ENCODE measurements at places on chromosomes 16 and 17.

DNA sequence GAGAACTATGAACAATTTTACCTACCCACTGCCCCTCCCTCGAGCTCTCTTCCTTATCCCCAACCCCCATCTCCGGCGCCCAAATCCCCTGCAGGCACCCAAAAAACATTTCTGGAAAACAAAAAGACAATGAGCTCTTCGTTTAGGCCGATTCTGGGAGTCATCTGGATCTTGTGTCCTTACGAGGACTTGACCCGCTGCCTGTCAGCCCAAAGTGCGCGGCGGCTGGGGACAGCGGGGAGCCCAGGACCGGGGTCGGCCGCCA lies 524 bp downstream of the STRADA start:
- no peak for DNase-seq

- DNase-seq: no peak
Measured at GRCh38 chr17:69323806-69324205, 3.1 kb downstream of the ABCA5 start.

GRCh38 chr17:21061971-21062526 lies 19.2 kb upstream of the USP22 start:
- DNase-seq: no peak

DNA sequence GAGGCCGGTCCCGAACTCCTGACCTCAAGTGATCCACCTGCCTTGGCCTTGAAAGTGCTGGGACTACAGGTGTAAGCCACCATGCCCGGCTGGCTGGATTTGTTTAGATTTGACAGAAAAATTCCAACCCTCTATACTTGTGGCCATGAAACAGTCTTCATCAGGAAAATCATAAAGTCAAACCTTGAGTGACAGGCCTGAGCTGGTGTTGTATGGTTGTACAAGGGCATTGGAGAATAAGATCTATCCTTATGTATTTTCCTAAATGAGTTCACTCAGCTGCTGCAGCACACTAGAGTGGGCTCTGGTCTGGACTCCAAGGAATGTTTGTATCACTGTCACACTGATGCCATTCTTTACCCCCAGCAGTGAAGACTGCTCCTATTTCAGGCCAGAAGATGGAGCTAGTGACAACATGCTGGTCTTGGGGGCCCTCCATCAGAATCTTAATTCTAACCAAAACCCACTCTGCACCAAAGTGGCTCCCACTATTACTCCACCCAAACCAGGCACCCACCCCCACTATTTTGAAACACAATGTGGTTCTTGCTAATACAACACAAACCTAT lies 27.4 kb downstream of the SNX11 start:
- no peak for DNase-seq

- DNase-seq: no peak
Measured at GRCh38 chr17:58066401-58066800, 16.8 kb upstream of the DYNLL2 start.

- peak; percentile 79 for DNase-seq
Measured at GRCh38 chr17:6894206-6894528, 62.6 kb upstream of the TEKT1 start.

- DNase-seq: no peak
Measured at GRCh38 chr17:40291281-40291664, 3.6 kb downstream of the CDC6 start.

GRCh38 chr16:56684926-56685590 lies 2.8 kb downstream of the MT1X start:
- no peak for DNase-seq

DNA sequence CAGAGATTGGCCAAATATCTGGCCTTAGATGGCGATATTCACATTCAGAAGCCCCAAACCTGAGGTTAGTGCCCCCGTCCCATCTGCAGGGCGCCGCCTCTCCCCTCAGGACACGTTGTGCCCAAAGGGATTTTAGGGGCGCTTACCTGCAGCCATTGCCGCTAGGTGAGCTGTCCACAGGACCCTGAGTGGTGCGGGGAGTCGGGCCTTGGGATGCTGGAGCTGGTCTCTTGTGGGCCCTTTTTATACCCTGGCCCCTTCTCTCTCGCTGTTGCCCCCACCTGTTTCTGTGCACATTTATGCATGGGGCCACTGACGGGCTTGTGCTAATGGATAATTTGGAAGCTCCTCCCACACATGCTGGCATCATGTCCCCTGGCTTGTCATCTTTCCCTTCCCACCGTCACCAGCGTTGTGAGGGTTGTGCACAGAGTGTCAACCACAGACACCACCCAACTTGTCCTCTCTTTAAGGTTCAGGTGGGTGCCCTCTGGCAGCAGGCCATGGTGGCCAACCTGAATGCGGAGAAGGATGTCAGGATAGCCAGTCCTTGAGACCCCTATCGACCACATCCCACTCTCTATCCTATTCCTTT lies at the start of gene CSHL1:
CSHL1 (minus strand) TSS at position 218 of the 595 bp plus-strand sequence; CDS start at position 156, 62 bp downstream.
- DNase-seq: no peak

DNA sequence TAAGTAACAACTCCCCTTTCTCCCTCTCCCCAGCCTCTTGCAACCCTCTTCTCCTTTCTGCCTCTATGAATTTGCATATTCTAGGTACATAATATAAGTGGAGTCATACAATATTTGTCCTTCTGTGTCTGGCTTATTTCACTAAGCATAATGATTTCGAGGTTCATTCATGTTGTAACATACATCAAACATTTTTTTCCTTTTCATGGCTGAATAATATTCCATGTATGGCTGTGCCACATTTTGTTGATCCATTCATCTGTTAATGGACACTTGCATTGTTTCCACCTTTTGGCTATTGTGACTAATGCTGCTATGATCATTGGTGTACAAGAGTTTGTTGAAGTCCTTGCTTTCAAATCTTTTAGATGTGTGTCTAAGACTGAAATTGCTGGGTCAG lies 17.6 kb upstream of the FA2H start:
- DNase-seq: no peak

DNA sequence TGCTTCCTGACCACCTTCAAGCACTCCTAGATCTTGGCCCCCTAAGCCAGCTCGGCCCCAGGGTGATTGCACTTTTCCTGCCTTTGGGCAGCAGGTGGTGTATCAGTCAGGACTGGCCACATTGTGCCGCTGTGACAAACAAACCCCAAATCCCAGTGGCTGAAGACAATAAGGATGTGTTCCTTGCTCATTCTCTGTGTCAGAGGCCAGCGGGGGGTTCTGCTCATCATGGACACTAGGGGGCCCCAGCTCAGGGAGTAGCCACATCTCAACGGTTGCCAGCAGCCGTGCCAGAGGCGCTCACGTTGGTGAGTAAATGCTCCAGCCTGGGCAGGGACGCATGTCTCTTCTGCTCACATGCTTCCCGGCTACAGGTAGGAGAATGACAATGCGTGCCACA lies 60.4 kb downstream of the ZDHHC7 start:
- no peak for DNase-seq

DNA sequence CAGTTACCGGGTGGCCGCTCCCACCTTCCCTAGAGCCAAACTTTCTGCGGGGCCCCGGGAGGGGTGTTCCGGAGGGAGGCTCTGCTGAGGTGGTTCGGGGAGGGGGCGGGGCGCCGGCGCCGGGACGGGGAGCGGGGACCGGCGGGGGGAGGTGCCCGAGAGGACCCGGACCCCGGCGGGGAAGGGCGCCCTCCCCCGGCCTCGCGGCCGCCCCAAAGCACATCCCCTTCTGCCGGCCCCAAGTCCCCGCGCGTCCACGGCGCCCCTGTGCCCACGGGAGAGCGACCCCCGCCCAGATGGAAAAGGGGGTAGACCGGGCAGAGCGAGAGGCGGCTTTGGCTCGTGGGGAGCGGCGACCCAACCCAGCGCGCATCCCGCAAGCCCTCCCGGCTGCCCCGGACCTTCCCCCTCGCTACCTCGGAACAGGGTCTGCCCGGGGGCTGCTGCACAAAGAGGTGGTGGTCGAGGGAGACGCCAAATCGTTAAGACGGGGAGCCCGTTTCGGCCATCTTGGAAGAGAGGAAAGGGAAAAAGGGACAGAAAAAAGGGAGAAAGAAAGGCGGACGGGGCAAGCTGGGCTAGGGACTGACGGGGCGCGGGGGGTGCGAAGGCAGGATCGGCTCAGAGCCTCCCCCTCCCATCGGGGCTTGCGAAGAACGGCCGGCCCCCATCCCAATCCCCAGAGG lies 530 bp downstream of the PCGF2 start:
- peak; percentile 83 for DNase-seq

GRCh38 chr16:57422026-57422944 lies 17.7 kb downstream of the CCL17 start:
- DNase-seq: peak; percentile 62

DNA sequence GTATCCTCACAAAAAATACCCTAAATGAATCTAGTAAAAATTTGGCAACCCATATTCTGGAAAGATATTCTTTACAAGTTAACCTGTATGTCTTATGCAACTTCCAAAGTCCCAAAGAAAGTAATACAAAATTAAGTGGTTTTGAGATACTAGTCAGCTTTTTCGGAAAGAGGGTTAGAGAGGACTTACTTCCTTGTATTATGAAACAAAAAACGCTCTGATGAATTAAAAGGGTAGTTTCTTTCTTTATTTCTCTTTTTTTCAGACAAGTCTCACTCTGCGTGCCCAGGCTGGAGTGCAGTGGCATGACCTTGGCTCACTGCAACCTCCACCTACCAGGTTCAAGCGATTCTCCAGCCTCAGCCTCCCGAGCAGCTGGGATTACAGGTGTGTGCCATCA lies 51.6 kb downstream of the KANSL1 start:
- DNase-seq: no peak

GRCh38 chr16:54120846-54121480 lies 165.6 kb downstream of the IRX3 start:
- DNase-seq: no peak

DNA sequence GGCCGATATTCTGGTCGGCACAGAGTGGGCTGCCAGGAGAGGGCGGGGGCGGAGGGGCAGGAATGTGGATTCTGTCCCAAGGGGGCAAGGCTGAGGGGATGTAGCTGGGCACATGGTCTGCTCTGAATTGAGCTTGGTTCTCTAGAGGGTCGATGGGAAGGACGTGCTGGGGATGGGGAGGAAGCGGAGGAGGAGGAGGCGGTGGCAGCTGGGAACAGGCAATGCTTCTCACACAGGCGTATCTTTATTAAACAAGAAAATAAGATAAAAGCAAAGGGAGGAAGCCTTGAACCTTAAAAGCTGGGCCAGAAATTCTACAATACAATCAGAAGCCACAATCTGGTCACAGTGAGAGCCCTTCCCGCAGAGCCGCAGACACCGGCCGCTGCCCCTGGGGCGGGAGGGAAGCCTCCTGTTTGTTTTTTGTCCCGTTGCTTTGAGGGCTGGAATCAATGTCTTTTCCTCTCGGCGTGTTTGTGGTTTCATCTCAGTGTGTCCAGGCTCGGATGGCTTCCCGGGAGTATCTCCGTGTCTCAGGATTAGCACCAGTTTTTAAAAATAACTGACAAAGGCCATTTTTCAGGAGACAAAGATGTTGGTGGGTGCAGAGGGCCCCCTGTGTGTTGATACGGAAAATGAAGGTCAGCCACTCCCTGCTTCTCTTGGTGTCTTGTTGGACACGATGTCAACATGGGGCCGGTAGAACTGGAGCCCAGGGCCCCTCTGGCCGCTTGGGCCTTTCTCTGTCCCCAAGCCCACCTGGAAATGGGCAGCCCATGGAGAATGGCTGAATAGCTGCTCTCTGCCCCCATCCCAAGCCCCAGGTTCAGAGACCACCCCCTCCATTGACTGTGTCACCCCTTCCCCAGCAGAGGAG lies 12.3 kb upstream of the SLC7A5 start:
- DNase-seq: no peak

- DNase-seq: no peak
Measured at GRCh38 chr17:72535779-72536178, 415.0 kb downstream of the SOX9 start.

- DNase-seq: no peak
Measured at GRCh38 chr17:17411692-17412091, 65.1 kb upstream of the MED9 start.

DNA sequence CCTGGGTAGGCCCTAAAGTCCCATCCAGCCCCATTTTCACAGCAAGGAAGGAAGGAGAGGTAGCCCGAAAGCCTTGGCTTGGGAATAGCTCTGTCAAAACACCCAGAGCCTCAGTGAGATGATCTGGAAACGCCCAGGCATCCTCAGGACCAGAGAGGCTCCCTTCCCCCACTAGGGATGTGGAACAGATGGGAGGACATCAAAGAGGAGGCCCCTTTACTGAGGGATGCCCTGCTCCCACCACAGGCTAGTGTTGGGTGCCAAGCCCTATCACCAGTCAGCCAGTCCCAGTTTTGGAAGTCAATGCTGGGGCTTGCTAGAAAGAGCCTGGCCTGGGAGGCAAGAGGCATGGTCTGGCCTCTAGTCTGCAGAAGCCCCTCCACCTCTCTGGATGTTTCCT lies 4.7 kb downstream of the TPPP3 start:
- no peak for DNase-seq

GRCh38 chr16:31713945-31714902 lies 159.4 kb upstream of the ZNF267 start:
- peak; percentile 66 for DNase-seq

GRCh38 chr16:78100112-78100467 lies 636 bp downstream of the WWOX start:
- DNase-seq: no peak

DNA sequence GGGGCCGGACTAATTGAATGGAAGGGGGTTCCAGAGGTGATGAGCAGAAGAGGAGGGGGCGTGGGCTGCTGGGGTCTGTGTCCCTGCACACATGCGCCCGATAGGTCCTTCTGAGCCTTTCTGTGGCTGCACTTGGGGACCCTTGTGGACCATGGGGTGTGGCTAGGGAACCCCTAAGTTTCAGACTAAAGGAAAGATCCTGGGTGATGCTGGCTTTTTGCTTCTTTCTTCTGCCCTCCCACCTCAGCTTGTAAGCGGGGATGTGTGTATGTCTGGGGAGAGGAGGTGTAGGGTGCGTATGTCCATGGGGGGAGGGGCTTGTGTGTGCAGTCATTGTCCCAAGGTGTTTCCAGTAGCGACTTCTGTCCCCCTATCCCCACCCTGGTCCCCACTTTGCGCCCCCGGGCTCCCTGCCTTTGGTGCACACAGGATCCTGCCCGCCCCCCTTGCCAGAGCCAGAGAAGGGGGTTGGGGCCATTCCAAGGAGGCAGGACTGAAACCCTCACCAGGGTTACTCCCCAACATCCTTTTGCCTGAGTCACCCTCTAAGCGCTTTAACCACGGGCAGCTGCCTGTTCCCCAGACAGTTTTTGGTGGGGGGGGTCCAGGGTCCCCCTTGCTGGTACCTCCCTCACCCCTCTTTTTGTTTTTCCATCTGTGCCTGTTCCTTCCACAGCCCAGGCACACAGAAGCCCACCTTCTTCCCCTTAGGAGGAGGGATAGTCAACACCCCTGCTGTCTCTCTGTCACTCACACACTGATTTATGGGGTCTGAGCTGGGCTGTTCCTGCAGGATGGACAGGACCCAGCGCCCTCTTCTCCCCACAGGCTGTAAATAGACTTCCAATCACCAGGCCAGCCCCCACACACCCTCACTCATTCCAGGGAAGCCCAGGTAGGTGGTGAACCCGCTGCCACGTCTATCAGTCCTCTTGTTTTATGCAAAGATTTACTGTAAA lies 83.2 kb downstream of the ARHGAP23 start:
- DNase-seq: peak; percentile 60

- DNase-seq: peak; percentile 68
Measured at GRCh38 chr16:10256784-10257641, 74.8 kb upstream of the GRIN2A start.

DNA sequence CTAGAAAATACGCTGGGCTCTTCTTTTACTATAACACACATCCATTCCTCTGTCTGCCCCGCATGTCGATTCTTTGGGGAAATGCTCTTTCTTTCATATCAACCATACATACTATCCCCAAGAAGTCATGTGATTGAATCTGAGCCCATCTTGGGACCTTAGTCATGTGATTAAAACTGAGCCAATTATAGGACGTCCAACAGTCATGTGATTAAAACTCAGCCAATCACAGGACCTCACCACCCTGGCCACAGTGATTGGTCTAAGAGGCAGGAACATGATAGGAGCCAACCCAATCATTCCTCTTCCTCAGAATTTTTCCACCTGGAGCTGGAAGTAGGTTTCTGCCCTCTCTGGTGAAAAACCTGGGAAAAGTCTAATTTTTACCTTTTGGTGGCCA lies 78.8 kb downstream of the TMEM114 start:
- DNase-seq: no peak
